ENCODE measurements at places on chromosomes 5 and 9.

- DNase-seq: no peak
Observed at GRCh38 chr5:128527077-128527476, 11.0 kb downstream of the FBN2 start.

DNA sequence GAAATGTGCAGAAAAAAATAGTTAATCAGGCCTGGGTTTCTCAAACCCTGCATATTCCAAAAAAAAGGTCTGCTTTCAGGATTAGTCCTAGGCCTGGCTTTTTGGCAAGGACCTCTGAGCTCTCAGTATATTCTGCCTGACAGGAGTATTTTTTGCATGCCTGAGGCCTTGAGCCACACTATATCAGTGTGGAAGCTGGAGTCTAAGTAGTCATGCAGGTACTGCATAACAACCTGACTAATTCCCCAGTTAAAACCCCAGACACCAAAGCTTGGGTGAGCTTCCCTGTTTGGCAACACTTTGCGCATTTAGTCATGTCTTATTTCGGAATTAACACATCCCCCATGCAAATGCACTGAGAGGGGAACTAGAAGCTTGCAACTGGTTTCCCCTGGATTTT, 359.5 kb downstream of the CETN3 start:
- no peak for DNase-seq

DNA sequence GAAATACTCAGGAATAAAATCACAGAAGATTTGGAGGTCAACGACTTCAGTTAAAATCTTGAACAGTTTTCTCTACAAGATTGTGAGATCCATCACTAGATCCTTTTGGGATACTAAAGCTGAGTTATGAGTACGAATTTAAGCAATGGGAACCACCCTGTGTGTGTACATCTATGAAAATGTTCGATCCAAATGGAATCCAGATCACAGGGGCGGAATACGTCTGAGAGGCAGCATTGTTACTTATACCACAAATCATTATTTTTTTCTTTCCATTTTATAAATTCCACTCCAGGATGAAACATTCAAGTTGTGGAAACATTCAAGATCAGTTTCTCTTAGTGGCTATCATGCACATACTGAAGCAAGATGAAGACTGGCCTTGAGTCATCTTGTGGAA, 239.3 kb upstream of the PAPPA start:
- no peak for DNase-seq

DNA sequence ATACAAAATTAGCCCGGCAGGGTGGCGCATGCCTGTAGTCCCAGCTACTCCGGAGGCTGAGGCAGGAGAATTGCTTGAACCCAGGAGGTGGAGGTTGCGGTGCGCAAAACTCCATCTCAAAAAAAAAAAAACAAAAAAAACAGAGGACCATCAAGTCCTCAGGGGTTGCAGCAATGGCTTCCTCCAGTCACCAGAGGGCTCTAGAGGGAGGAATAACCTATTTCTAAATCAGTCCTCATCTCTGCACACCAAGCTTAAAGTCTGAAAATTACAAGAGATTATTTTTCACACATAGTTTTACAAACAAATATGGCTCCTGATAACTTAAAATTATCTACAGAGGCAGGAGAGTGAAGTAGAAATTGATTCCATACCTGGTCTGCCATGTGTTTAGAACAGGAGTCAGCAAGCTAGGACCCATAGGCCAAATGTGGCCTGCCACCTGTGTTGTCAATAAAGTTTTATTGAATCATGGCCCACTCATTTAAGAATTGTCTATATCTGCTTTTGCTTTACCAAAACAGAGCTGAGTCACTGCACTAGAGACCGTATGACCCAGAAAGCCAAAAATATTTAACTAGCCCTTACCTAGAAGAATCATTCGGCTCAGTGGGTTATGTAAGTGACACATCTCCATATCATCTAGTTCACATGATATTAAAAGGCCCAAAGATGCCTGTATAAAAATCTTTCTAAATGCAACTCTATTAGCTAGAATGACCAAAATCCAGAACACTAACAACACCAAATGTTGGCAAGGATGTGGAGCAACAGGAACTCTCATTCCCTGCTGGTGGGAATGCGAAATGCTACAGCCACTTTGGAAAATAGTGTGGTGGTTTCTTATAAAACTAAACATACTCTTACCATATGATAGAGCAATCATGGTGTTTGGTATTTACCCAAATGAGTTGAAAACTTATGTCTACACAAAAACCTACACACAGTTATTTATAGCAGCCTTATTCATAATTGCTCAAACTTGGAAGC, 207.7 kb downstream of the FRMD3 start:
- no peak for DNase-seq

DNA sequence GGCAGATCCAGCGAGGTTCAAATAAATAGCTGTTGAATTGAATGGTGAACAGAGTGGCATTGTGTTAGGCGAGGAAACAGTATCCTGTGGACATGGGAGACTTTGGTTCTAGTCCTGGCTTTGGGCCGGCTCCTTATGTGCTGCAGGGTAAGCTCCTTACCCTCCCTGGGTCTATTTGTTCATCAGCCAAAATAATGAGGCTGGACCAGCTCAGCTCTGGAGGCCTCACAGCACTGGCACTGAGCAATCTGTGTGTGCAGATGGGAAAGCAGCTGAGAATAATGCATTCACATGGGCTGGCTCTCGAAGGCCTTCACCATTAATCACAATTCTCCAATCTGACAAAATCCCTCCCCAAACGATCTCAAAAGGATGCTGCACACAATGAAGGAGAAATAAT, 81.9 kb downstream of the APBA1 start:
- DNase-seq: no peak

GRCh38 chr5:127826011-127826410, 122.8 kb downstream of the CCDC192 start:
- no peak for DNase-seq

DNA sequence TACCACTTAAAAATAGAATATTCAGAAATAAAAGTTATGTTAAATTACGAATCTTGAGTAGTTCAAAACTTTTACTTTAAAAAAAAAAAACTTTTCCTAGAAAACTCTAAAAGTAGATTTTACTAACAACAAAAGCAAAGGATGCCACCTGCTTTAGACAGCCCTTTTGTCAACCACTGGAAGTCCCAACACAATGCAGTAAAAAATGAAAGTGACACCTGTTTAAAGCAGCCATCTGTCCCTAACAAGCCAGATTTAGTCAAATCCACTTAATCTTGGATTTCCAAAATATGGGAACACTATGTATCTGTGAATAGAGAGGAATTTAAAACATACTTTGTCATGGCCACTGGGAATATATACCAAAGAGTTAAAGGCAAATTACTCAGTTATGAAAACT, 3.8 kb downstream of the RFX3 start:
- DNase-seq: no peak

DNA sequence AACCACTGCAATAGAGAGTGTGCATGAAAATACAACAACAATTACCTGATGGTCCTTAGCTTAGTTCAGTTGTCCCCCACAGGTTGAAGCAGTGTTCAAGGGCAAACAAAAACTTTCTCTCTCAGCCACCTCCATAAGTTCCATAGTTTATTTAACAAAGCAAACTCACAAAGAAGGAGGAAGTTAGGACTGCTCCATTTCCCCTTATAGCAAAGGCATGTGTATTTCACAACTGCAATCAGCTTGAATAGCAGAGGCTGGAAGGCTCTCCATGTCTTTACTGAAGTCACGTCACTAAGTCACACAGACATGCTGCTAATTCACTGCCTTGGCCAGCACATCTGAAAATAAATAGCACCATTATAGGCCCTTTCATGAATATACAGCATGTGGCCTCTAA, 43.3 kb downstream of the DOCK8 start:
- no peak for DNase-seq

GRCh38 chr5:11560915-11561697, 343.1 kb downstream of the CTNND2 start:
- DNase-seq: no peak

- no peak for DNase-seq
Observed at GRCh38 chr9:90956026-90956810, 154.6 kb downstream of the SYK start.

DNA sequence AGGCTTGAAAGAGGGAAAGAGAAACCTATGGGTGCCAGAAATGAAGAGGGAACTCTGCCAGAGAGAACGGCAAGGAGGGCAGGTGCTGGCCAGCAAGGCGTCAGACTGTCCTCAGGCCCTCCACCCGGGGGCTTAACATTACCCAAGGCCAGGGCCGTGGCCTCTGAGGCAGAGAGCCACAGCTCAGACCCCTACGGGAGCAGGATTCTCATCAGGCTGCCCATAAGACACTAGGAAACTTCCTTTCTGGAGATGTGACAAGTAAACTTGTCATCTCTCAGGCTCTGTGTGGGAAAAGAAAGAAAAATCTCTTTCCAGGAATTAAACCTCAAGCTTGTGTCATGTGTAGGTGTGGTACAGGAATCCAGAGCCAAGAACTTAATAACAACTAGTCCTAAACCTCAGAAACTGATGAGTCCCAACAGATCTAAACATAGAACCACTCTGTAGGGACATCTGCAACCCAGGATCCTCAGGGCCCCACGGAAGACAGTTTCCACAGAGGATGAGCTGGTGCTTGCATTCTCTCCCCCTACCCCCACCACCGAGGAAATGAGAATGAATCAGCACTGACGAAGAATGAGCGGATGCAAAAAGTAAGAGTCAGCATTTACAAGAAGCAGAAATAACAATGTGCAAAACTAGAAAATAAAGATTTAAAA, 74.3 kb downstream of the DCP2 start:
- no peak for DNase-seq

DNA sequence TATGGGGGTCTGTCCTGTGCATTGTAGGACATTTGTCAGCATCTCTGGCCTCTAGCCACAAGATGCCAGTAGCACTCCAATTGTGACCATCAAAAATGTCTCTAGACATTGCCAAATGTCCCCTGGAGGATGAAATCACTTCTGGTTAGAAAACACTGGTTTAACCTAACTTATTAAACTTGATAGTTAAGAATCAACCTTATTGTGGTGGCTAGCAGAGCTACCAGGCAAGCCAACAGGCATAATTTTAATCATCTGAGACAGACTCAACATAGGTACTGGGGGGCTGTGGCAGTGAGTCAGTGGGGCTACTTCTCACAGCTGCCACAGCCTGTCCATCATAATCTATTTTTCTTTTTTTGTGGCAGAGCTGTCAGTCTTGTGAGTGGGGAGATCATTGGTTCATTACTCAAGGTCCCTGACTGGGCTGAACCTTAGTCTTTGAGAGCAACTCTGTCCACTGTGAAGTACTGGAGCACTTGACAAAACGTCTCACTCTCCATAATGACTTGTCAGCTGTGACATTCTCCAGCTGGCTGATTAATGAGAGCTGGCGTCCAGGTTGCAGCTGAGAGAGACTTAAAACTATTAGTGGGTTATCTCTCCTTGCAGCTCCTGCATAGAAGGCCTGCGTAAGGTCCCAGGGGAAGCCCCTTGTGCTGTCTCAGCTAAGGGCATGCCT, 107.9 kb downstream of the DCP2 start:
- no peak for DNase-seq

DNA sequence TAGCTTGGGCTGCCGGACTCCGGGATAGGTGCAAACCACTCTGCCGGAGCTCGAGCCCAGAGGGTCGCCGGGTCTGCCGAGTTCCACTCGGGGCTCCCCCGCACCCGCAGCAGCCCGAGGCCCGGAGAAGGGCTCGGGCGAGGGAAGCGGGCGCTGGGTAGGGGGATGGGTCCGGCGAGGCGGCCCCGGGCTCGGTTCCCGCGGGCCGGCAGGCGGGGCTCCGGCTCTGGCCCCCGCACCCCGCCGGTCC, 507 bp downstream of the RICTOR start:
- DNase-seq: no peak

- DNase-seq: no peak
Observed at GRCh38 chr9:20746967-20747366, 62.9 kb downstream of the FOCAD start.

DNA sequence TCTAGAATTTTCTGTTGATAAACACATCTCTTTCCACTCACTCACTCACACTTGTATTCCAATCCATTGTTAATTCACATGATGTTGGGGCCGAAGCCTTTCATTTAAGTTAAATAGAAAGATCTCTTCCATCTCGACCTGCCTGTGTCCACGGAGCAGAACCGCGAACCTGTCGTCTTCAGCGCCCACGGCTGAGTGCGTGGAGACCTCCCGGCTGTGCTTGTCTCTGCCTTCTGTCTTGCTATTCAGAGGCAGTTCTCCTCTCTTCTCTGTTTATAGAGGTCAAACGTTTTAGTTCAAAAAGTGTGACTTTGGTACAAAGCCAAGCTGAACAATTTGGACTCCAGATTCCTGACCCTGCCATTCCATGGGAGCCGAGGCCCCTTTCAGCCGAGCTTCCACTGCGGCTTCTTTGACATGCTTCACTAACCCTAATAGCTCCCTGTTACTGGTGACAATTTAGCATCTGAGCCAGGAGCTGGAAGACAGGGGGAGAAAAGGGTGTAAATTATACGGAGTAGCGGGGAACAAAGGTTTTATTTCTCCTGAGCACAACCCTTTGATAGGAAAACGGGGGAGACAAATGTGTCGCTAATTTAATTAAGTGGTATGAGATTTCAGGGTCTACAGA, 314.4 kb upstream of the IRX4 start:
- no peak for DNase-seq

- DNase-seq: no peak
Observed at GRCh38 chr9:120336021-120336752, 243.8 kb downstream of the CDK5RAP2 start.

GRCh38 chr9:3931996-3932906, 367.6 kb downstream of the GLIS3 start:
- DNase-seq: no peak

GRCh38 chr9:129131300-129132145, 20.3 kb downstream of the PTPA start:
- no peak for DNase-seq

DNA sequence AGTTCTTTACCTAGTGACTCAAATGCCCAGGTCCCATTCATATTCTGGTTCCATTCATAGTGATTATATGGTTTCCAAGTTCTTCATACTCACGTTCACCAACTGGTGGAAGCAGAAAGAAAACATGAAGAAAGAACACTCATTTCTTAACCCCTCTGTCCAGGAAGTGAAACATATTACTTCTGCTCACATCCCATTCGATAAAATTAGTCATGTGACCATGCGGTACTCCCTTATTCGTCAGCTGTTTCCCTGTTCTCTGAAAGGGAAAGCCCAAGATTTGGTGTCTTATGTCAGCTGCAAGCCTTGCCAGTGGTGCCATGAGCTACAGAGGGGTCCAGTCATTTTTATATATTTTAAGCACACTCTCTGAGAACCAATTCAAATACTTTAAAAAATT, 387.0 kb upstream of the DMAC1 start:
- DNase-seq: no peak

GRCh38 chr9:89175828-89176261, 2.8 kb downstream of the SHC3 start:
- DNase-seq: no peak

GRCh38 chr5:178778919-178779318, 48.5 kb upstream of the ZNF354A start:
- DNase-seq: no peak

DNA sequence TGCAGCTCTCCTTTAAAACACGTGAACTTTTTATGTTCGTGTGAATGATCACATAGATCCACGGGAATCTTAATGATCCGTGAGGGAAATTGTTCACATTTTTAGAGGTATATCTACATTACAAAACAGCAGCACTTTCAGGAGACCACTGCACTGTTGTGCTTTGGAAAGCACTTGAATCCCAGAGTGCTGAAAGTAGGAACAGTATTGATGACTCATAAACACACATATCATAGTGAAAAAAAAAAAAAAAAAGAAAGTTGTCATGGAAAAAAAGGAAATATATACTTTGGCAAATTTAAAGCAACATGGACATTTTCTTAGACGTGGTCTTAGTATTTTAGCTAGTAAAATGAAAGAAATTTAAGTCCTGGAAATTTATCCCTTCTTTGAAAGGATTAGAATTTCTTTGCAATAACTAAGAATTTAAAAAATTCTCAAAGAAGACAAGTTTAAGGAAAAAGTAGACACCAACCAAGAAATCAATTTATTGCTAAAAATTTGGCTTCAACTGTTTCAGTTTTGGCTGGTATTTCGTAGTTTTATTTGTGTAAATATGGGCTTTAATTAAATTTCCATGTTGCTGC, 55.4 kb downstream of the ADGRV1 start:
- no peak for DNase-seq

Measured in cortex of kidney (tissue), 1 donor.